Transverse colon (tissue), 4 donors: ENCODE measurements at places on chromosomes 1 and 21.

DNA sequence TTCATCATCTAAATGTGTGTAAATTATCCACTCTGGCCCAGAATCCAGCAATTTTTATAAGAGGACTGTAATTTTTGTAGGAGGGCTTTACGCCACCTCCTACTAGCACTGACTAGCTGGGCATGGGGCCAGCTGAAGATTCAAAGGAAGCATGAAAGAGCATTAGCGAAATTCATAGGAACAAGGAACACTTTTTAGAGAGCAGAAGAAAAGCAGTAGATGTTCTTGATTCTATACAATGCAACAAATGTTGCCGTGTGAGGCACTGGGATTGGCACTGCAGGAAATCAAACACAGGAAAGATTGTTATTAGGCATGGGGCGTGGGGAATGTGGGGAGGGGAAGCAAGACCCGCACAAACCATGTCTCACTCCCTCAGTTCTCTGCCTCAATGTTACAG lies 58.4 kb upstream of the PARP1 start:
- no peak for DNase-seq

DNA sequence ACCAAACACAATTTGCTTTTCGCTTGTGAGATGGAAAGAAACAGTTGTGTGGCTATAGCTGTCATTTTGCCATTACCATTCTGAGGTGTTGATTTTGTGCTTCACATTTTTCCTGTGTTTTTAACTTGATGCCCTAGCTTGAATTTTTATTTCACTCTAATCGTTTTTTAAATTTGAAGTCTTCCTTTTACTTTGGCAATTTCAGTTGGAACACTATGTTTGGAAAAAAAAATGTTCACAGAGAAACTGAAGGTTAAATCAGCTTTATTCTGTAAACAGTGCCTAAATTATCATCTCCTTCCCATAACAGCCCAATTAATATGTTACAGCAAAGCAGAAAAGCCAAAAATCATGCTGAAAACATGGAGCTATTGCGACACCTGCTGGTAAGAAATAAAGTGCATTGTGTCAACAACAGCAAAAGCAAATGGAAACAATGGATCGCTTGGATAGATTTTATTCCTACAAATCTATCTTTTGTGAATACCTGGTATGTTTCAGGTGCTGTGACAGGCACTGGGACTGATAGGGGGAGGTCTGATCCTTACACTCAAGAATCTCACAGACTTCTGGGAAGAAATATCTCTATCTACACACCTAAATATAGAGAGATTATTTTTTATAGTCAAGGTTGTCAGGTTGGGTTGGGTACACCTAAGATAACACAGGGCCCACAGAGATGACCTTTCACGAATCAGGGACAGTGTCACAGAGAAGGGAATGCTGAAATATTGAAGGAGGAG lies 16.2 kb upstream of the ERICH3 start:
- peak; percentile 15 for DNase-seq

GRCh38 chr1:19688041-19688842 lies 23.6 kb downstream of the HTR6 start:
- DNase-seq = no peak

DNA sequence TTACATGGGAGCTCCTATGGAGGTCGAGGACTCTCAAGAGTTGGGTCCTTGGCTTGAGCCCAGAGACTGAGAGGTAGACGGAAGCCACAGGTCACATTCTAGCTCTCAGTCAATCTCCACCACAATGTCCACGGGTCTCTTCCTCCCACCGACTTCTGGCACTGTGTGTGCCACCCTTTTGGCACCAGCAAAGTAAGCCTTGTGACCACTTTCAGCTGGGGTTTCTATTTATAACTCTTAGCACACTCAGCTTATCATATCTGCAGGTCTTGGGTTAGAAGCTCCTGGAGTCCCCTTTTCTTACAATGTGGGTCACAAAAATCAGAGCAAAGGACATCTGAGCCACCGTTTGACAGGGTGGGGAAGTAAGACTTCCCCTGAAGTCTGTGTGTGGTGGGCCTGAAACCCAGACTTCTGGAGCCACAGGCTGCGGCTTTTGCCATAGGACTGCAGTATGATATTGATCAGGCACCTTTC lies 28.3 kb downstream of the NCMAP start:
- peak; percentile 13 for DNase-seq

GRCh38 chr1:65703853-65704252 lies 88.8 kb upstream of the PDE4B start:
- DNase-seq = peak; percentile 13

- DNase-seq = peak; percentile 21
These were observed 76.5 kb upstream of the USH2A start for GRCh38 chr1:216499581-216500272.
